Amniotic epithelial cell (primary cell): ENCODE measurements at places on chromosomes 12 and 14.

GRCh38 chr12:87995581-87996178 lies 33.5 kb downstream of the C12orf50 start:
- peak; percentile 74 for DNase-seq

DNA sequence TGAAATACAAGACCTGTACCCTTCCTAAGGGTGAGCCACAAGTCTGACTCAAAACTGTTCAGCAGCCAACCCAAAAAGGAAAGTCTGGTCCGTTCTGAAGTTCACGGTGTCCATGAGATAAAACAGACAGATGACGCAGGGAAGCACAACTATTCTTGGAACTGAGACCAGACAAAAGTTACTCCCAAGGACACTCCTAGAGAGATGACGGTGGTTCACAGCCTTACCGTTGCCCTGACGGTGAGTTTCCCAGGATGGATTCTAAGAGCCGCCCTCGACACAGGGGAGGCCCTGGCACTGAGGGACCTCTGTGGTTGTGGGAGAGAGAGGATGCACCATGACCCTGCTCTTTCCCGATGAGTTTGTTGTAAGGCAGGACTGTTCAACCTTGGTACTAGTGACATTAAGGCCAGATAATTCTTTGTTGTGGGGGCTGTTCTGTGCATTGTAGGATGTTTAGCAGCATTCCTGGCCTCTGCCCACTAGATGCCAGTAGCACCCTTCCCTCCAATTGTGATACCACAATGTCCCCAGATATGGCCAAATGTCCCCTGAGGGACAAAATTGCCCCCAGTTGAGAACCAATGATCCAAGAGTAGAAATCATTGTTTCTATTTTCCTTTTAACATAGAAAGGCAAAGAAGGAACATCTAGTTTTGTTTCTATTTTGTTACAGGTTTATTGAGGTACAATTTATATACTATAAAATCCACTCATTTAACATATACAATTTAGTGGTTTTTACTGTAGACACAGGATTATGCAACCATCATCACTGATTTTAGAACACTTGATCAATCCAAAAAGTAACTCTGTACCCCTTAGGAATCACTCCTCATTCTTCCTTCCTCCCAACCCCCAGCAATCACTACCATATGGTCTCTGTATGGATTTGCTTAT lies 23.0 kb downstream of the OR10P1 start:
- DNase-seq = peak; percentile 49

GRCh38 chr14:24921903-24922302 lies 128.0 kb downstream of the STXBP6 start:
- peak; percentile 68 for DNase-seq

DNA sequence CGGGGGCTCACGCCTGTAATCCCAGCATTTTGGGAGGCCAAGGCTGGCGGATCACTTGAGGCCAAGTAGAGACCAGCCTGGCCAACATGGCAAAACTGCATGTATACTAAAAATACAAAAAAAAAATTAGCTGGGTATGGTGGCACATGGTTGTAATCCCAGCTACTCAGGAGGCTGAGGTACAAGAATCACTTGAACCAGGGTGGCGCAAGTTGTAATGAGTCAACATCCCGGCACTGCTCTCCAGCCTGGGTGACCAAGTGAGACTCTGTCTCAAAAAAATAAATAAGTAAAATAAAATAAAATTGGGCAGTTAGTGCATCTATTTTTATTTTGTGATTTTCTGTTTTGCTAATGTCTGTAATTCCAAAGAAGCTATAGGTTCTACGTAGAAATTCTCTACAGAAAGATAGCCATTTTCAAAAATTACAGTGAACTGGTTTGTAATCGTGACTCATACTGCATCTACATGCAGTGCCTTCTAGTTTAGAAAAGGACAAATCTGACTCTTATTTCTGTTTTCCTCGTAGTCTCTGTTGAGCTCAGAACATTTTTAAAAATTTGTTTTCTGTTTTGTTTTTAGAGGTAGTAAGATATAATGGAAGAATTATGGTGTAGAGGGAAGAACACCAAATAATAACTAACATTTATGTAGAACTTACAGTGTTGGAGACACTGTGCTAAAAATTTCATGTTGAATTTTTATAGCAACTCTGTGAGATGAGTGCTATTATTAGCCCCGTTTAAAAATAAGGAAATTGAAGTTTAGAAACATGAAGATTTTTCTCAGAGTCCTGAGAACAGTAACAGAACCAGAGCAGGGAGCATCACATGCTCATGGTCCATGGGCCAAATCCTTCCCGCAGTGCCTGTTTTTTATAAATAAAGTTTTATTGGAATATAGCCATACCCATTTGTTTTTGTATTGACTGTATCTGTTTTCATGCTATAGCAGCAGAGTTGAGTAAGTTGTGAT lies 201.2 kb downstream of the SYNE2 start:
- DNase-seq = peak; percentile 65

DNA sequence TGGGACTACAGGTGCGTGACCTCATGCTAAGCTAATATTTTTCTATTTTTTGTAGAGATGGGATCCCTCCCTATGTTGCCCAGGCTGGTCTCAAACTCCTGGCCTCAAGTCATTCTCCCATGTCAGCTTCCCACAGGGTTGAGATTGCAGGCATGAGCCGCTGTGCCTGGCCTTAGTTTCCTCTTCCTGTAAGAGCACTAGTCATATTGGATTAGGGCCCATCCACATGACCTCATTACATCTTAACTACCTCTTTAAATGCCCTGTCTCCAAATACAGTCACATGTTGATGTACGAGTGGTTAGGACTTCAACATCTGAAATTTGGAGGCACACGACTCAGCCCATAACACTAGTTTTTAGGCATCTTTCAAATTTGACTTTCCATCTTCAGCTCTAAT lies 72.2 kb upstream of the RASSF3 start:
- DNase-seq = peak; percentile 5

- peak; percentile 70 for DNase-seq
These were observed 60.8 kb upstream of the REP15 start for GRCh38 chr12:27635349-27635972.

GRCh38 chr14:104686624-104687517 lies 2.5 kb upstream of the INF2 start:
- no peak for DNase-seq
